ENCODE measurements at places on chromosomes 13 and 19.

- DNase-seq = peak; percentile 80
These were observed at the start of gene ZIK1 for GRCh38 chr19:57583521-57584416. TSS of gene ZIK1 (plus strand) at chr19:57584145. CDS start at chr19:57584357, 212 bp downstream.

DNA sequence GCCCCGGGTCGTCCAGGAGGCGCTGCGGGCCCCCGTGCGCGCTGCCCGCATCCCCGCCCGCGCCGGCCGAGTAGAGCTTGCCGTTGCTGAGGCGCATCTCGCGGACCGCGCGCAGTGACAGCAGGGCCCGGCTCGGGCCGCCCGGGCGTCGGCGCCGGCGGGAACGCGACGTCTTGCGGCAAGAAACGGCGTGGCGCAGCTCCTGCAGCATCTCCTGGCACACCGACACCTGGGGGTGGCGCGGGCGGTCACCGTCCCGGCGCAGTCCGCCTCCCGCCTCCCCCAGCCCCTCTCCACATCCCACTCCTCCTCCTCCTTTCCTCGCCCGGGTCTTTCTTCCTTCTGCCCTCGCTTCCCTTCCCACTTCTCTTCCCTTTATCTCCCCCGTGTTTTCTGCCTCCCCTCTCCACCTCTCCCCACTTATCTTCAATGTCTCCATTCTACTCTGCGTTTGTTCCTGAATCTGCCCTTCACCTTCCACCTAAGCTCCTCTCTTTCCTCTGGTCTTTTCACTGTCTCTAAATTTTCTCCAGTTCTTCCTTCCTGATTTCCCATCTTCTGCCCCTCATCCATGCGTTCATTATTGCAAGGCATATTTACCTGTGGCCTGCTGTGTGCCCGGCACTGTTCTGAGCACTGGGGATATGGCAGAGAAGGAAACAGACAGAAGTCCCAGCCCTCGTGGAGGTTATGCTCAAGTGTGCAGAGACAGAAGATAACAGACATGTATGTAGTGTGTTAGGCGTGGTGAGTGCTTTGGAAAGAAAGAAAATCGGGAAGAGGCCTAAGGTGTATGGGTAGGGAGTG lies 5.2 kb upstream of the ATP1A3 start:
- DNase-seq = no peak

GRCh38 chr19:44957526-44957925 lies 2.3 kb downstream of the CLPTM1 start:
- DNase-seq = peak; percentile 80

- no peak for DNase-seq
These were observed 128.7 kb downstream of the MAB21L1 start for GRCh38 chr13:35347679-35348205.

GRCh38 chr19:19021115-19021514 lies 12.2 kb downstream of the SUGP2 start:
- DNase-seq = peak; percentile 80

GRCh38 chr19:19429361-19429760 lies 23.9 kb downstream of the GATAD2A start:
- DNase-seq = no peak

DNA sequence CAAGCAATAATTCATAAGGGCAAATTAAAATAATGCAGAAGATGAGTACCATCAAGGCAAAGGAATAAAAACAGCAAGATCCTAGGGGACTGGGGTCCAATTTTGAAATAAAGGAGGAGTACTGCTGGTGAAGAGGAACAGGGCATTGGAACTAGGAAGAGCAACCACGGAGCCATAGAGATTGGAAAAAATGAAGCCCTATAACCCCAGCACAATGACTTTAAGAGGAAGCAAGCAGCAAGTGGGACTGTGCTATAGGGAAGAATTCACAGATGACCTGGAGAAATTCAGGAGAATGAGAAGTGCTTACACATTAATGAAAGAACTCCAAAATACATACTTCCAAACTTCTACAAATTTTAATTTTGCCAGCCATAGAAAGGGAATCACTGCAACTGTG lies 44.9 kb upstream of the ITM2B start:
- DNase-seq = no peak
